ENCODE measurements at places on chromosomes 16 and 17.

DNA sequence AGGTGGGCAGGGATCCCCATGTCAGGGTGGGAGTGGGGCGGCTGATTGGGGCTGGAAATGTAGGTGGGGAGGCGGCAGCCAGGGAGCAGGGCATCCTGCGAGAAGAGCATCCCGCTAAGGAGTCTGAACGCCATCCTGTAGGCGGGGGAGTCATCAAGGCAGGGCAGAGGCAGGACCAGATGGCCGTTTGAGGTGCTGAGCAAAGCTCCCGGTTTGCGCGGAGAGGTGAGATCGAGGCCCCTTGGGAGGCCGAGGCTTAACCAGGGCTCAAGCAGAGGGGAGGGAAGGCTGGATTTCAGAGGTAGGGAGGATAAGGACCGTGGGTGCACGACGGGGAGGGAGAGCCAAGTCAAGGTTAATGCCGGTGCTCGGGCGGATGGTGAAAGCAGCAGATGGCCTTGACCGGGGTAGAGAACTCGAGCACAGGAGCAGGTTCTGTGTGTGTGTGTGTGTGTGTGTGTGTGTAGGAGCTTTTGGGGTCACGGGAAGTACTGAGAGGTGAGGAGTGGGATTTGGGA lies 472 bp upstream of the NME2 start:
- peak; percentile 68 for DNase-seq

DNA sequence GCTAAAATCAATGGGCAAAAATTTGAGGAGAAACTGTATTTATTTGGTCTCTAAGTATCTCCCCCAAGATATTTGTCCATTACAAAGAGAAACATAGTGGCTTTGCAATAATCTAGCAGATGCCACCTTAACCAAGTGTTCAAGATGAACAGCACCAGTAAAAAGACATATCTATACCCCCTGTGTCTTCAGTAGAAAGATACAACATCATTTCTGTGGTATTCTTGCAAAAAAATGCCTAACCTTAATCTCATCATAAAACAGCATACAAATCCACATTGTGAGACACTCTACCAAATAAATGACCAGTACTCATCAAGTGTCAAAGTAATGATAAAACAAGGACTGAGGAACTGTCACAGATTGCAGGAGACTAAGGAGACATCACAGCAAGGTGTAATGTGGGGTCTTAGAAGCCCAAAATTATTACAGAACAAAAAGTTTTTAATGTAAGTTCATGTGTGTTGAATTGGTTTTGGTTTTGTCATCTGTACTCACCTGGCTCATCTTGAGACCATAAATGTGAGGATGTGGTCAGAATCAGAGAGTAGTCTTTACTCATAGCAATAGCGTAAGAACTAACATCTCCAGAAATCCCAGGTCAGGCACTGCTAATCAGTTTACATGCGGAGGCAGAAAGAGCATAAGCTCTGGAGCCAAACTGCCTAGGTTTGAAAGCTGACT lies 77.2 kb downstream of the AATF start:
- DNase-seq = no peak

- DNase-seq = no peak
Observed at GRCh38 chr16:1426734-1427471, 4.0 kb upstream of the PERCC1 start.

- DNase-seq = peak; percentile 72
Observed at GRCh38 chr17:8806926-8807550, 7.9 kb upstream of the MFSD6L start.

- DNase-seq = no peak
Observed at GRCh38 chr16:28172336-28172735, 39.4 kb downstream of the XPO6 start.

DNA sequence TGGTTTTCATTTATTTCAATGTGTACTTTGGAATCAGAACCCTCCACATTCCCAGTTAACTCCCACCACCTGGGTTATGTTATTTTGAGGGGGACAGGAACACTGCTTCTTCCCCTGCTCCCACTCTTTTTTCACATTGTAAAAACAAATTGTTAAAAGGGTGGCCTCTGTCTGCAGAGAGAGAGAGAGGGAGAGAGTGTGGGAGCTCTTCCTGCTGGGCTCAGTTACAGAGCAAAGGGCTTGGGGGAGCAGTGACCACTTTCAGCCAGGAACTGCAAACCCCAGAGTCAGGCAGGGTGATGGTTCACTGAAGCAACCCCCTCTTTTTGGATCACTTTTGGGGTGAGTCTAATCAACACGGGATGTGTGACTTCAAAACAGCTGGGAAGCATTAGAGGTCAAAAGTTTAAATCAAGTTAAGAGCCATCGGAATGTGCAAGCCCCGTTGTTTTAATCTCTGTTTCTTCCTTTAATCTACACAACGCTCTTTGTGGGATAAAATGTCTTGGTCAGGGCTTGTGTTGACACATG lies 577.0 kb upstream of the CDH11 start:
- no peak for DNase-seq

DNA sequence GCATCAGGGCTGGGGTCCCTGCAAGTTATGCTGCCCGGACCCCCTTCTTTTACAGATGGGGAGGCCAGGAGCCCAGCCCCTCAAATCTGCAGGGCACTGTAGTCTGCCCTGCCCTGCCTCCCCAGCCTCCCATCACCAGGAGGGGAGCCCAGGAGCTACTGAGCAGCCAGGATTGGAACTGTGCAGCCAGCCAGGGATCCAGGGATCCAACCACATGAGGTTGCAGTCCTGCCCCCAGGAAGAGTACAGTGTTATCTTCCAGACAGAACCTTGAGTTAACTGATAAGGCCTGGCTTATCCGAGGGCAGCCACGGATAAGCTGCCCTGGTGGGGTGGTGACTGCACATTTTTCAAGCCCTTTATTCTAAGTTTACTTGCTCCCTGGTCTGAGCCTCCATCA lies 11.4 kb upstream of the NDRG4 start:
- DNase-seq = no peak

GRCh38 chr16:70759666-70760065 lies 41.3 kb downstream of the VAC14 start:
- DNase-seq = no peak

GRCh38 chr17:73872816-73873215 lies 228.6 kb upstream of the SDK2 start:
- DNase-seq = no peak

DNA sequence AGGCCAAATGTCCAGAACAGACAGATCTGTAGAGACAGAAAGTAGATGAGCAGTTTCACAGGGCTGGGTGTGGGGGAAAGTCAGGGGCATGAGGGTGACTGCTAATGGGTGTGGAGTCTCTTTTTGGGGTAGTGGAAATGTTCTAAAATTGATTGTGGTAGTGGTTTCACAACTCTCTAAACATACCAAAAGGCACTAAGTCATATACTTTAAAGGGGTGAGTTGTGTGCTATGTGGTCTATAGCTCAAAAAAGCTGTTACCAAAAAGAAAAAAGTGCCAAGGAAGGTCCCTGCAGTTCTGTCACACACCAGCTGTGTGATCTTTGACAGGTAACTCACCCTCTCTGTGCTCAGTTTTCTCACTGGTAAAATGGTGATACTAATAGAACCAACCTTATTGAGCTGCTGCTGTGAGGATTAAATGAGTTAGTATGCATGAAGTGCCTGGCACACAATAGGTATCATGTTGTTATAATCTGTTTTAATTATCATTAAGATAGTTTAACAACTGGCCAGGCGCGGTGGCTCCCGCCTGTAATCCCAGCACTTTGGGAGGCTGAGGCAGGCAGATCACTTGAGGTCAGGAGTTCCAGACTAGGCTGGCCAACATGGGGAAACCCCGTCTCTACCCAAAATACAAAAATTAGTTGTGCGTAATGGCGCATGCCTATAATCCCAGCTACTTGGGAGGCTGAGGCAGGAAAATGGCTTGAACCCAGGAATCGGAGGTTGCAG lies 10.3 kb downstream of the ITGAX start:
- no peak for DNase-seq

DNA sequence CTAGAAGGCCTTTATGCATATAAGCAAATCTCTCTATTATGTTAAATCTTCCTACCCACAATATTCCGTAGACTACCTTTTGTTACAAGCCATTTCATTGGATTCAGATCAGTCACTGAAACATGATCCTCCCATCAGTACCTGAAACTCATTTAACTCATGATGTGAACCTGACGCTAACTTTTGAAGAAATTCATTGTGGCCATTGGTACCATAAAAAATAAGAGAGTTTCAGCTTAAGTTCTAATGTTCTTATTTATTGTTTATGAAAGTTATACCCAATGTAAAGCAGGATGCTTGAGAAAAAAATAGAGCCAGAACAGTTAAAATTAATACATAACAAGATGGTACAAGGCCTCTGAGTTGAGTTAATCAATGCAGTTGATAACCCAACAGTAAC lies 439.6 kb downstream of the KCNJ2 start:
- DNase-seq = no peak

- peak; percentile 45 for DNase-seq
Observed at GRCh38 chr17:27446569-27447301, 9.5 kb upstream of the KSR1 start.

DNA sequence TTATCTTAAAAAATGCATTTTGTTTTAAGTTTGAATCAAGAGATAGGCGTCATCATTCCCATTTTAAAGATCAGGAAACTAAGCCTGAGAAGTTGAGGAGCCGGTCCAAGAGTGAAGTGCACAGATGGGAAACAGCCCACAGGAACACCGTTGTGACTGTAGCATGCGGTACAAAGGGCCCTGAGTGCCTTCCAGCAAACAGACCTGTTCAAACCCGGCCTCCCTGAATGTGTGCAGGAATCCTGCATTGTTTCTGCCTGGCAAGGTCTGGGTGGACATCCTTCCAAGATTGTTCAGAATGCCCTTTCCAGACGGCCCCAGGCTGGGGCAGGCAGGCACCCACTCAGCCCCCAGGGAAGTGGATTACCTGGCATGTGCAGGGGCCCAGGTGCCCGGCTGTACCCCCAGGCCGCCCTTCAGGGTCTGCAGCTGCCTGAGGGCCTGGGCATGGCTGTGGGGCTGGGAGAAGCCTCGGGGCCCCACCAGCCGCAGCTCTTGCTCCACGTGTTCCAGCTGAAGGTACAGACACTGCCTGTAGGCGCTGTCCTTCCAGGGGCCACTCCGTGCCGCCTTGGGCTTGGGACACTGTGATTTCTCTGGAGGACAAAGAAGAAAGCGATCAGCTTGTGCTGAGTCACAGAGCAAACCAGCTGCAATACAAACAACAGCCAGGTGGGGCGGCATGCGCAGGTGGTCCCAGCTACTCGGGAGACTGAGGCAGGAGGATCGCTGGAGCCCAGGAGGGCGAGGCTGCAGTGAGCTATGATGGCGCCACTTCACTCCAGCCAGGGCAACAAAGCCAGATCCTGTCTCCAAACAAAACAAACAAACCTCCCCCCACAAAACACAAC lies 45.0 kb upstream of the GCSH start:
- no peak for DNase-seq

GRCh38 chr17:9512323-9513168 lies 63.1 kb downstream of the STX8 start:
- peak; percentile 48 for DNase-seq

GRCh38 chr17:29621751-29622194 lies 939 bp downstream of the CORO6 start:
- no peak for DNase-seq

GRCh38 chr17:9346296-9346926 lies 229.2 kb downstream of the STX8 start:
- no peak for DNase-seq

GRCh38 chr17:72359811-72360210 lies 239.0 kb downstream of the SOX9 start:
- DNase-seq = no peak

GRCh38 chr17:80720610-80721577 lies 176.3 kb downstream of the RPTOR start:
- DNase-seq = no peak

- no peak for DNase-seq
Observed at GRCh38 chr16:66844342-66845079, at the start of gene CA7. CA7 (plus strand) TSS chr16:66844414; CDS start chr16:66844488, 74 bp downstream.

DNA sequence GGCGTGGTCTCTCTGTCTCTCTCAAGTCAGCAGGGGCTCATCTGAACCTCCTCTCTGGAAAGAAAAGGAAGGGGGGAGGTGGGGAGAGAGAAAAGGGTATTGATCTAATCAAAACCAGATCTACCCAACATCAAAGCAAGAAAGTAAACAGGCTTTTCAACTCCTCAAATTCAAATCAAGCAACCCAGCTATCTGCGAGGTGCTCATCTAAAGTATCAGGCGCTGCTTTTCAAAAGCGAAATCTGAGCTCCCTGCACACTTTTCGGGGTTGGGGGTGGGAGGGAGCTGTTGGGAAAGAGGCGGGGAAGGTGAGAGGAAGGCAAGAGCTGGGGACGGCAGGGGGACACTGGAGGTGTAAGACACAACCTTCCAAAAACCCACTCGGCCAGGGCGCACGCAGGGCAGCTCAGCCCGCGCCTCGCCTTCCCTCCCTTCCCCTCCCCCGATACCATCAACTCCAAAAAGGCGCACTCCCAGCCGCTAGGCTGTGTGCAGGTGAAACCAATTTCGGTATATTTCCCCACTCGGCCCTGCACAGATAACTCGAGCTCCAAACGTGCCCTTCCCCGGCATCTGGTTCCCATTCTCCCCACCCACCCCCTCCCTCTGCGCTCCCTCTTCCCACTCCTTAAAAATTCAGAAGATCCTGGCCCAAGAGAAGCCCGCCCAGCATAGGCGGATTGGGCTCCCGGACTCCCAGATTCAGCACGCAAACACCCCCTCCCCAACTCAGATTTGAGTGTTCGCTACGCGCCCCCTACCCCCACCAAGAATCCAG lies 2.6 kb downstream of the AXIN2 start:
- no peak for DNase-seq

DNA sequence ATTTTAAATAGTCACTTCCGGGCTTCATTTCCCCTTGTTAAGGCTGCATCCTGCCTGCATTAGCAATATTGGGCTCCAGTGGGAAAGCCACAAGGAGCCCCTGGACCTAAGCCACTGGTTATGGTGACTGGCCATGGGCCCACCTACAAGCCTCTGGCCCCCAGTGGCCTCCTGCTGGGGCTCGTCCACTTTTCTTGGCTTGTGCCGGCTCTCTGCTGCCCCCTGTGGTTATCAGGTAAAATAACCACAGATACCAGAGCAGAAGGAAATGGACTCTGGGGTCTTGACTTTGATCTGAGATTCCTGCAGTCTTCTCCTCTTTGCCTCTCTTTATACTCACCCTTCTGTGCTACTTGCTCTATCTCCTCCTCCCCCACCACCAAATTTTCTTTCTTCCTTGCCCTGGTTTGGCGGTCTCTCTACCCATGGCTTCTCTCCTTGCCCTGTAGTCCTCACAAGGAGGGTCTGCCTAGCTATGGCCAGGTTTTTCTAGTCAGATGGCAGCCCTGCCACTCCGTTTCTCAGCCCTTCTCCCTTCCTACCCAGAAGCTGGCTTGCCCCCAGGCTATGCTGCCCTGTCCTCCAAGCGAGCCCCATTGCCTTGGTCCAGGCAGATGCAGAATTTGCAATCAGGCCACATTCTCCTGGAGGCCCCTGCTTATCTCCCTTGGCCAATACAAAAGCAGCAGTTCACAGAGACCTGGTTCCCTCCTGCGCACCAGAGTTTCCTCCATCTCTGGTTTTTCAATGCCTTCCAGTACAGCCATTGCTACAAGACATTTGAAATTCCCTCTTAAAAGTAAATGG lies 82.9 kb upstream of the RCVRN start:
- DNase-seq = peak; percentile 48

GRCh38 chr16:85363881-85364280 lies 249.2 kb upstream of the GSE1 start:
- DNase-seq = no peak

Data from RKO (cell line).